Left renal pelvis (tissue), 4 donors: ENCODE measurements at places on chromosomes 2 and 18. TPM values are rescaled to one million over a fixed set of nuclear protein-coding genes. Genes with fewer than 3 reads are reported as not detected.
A peak's percentile ranks its signal among the peaks of the same experiment; 100 is the strongest.

GRCh38 chr18:9846162-9846925, 39.4 kb upstream of the TXNDC2 start:
- DNase-seq = no peak

APCDD1 gene
- polyA plus RNA-seq = 105 TPM

EPHA4 gene
- polyA plus RNA-seq = 55.3 TPM

DNA sequence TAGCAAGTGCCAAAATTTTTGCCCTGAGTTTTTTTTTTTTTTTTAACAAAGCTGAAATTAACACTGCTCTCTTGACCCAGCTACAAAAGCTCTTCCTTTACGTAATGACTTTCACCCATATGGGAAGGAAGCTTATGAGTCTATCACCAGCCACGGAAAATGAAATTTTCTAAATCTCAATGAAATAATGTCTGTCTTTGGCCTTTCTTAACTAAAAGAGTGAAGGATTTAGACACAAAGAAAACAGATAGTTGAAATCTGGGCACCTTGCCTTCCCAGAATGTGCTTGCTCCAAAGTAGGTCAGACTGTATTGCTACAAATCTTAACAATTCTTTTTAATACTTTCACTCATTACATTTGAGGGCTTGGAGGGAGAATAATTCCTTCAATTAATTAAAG, 180.8 kb upstream of the MGAT5 start:
- no peak for DNase-seq

- peak; percentile 10 for DNase-seq
Measured at GRCh38 chr2:179410552-179411356, 146.1 kb upstream of the SESTD1 start.

DNA sequence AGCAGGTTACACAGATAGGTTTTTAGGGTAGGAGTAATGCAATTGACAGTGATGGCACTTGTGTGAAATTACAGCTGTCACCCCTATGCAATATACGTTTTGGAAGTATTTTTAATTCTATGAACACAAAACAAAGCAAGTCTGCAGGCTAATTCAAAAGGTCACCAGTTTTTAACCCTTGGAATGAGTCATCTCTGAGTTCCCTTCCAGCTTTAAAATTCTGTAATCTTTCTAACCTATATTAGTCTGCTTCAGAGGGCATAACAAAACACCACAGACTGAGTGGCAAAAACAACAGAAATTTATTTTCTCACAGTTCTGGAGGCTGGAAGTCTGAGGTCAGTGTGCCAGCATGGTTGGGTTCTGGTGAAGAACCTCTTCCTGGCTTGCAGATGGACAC, 596.9 kb upstream of the HNMT start:
- DNase-seq = no peak

MAPK4 gene
- polyA plus RNA-seq = 1.7 TPM

ANKRD30B gene
- 0.15 TPM for polyA plus RNA-seq

VIL1 gene
- polyA plus RNA-seq = 15.3 TPM

TUBA4A gene
- 33.5 TPM for polyA plus RNA-seq

DNA sequence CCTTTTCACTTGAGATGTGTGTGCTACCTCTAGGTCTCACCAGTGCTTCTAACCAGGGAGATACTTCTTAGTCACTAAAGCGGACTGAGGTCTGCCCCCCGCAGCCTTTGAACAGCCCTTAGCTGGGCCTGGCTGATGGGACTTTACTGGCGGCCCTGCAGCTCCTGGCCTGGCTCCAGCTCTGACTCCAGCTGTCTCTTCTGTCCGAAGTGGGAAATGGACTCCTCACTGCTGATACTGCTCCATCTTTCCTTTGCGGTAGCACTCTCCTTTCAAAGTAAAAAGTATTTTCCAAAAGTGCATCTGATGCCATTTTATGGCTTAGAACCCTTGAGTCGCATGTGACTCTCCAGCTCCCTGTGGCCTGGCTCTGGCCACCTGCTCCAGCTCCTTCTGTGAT, 64.5 kb downstream of the ATP9B start:
- DNase-seq = no peak

RBM45 gene
- polyA plus RNA-seq = 20.7 TPM

DNA sequence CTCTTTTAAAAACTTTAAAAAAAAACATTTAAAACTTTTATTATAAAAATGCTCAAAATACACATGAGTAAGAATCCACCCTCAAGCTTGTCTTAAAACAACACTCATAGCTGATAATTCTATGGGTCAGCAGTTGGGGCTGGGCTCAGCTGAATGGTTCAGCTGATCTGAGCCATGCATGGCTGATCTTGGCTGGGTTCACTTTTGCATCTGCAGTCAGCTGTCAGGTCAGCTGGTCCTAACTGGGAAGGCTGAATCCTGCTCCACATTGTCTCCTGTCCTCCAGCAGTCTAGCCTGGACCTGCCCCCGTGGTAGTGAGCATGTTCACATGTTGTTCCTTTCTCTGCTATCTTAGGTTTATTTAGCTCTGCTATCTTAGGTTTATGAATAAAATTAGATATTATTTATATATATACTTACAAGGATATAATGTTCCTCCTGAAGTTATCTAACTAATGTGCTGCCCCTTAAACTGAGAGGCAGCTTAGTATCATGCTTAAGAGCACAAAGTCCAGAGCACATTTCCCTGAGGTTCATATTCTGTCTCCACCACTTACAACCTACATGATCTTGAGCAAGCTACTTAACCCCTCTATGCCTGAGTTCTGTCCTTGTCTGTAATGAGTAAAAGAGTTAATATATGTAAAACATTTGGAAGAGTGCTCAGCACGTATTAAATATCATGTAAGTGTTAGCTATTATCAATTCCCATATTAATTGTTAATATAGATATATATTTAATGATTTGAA, 309.4 kb downstream of the PTPRM start:
- no peak for DNase-seq

DNA sequence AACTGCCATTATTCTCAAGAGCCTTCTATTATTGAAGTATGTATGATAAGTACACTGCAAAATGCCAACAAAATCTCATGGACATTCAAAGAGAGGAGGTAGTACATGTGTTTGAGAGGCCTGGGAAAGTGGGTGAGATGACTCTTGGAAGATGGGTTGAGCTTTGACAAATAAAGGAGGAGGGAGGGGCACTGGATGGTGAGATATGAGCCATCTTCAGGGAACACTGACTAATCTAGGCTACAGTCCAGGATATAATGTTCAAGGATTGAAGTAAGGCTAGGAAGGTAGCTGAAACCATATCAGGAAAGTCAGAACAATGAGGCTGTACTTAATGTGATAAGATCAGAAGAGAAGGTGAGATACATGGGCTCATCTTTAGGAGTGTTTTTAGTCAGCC, 559.7 kb downstream of the ZEB2 start:
- DNase-seq = no peak

FSHR gene
- not detected for polyA plus RNA-seq

GRCh38 chr2:234457421-234457820, 39.5 kb downstream of the ARL4C start:
- no peak for DNase-seq

GRCh38 chr2:1662606-1663180, 81.6 kb downstream of the PXDN start:
- DNase-seq = no peak

DNA sequence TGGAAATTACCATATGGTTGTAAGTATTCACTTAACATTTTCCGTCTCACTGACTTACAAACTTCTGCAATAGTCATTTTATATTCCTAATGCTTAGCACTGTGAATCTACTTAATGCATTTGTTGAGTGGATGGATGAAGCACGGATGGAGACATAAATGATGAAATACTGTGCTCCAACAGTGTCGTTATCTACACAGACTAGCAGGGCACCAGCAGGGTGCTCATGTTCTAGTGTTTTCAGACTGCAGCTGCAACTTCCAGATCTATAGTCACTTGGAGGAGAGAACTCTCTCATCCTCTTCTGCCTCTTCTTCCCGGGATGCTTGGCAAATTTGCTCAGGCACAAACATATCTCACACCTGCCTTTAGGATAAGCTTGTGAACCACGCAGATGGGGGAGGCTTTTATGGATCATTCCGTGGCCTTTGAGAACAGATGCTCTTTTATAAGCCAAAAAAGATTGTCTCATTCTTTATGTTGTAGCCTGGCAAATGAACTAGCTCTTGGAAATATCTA, 797.7 kb downstream of the MBD2 start:
- no peak for DNase-seq

LIPT1 gene
- 13.9 TPM for polyA plus RNA-seq

SERPINB2 gene
- not detected for polyA plus RNA-seq

DNA sequence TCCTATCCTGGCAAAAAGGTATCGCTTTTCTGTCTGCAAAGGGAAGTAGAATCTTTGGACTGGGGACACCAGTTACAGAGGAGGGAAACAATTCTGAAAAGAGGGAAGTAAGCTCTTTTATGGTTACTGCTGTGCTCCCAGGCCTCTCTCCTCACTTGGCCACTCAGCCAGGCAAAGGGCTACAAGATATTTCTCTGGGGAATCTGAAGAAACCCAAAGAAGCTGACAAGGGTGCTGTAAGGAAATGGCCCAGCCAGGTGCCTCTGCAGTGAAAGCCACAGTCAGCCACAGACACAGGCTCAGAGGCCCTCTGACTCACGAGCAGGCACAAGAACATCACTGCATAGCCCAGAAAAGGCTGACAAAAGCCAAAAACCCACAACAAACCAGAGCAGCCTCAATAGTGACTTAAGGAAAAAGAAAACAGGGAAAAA, 5.8 kb downstream of the HDLBP start:
- no peak for DNase-seq

DNA sequence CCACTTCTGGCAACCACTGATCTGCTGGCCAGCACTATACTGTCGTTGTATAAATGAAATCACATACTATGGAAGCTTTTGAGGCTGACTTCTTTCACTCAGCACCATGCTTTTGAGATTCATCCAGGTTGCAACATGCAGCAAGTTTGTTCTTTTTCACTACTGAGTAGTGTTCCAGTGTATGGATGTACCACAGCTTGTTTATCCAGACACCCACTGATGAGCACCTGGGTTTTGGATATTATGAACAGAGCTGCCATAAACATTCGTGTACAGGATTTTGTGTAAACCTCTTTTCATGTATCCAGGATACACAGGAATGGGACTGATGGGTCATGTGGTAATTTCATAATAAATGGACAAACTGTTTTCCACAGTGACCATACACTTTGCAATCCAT, 10.7 kb downstream of the ERCC3 start:
- DNase-seq = no peak

GRCh38 chr2:63041592-63041991, 9.0 kb upstream of the OTX1 start:
- DNase-seq = no peak

GRCh38 chr2:55771612-55772011, 78.0 kb upstream of the PNPT1 start:
- DNase-seq = peak; percentile 14

DNA sequence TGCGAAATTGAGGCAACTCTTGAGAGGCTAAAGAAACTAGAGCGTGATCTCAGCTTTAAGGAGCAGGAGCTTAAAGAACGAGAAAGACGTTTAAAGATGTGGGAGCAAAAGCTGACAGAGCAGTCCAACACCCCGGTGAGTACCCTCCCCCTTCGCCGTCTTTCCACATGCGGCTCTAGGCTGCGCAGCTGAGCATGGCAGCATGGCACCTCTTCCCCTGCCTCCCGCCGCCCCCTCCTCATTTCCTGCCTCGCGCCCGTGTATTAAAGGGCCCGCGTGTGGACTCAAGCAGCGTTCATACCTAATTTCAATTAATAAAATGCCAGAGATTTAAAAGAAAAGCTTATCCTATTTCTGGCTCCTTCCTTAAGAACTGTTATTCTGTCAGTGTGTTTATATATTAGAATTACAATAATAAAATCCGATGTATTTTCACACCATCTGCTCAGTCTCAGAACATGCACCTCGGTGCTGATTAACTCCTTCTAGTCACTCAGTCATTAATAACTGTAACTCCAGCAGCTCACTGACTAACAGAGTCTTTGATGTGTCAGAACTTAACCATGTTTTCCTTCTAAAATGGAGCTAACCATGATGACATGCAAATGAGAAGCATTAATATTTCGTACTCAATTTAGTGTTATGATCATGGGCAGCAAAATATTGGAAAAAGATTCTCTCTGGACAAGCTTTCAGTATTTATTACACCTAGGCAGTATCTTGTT, 137.4 kb upstream of the CDCA7 start:
- DNase-seq = no peak

LAMA1 gene
- polyA plus RNA-seq = 2.0 TPM

DNA sequence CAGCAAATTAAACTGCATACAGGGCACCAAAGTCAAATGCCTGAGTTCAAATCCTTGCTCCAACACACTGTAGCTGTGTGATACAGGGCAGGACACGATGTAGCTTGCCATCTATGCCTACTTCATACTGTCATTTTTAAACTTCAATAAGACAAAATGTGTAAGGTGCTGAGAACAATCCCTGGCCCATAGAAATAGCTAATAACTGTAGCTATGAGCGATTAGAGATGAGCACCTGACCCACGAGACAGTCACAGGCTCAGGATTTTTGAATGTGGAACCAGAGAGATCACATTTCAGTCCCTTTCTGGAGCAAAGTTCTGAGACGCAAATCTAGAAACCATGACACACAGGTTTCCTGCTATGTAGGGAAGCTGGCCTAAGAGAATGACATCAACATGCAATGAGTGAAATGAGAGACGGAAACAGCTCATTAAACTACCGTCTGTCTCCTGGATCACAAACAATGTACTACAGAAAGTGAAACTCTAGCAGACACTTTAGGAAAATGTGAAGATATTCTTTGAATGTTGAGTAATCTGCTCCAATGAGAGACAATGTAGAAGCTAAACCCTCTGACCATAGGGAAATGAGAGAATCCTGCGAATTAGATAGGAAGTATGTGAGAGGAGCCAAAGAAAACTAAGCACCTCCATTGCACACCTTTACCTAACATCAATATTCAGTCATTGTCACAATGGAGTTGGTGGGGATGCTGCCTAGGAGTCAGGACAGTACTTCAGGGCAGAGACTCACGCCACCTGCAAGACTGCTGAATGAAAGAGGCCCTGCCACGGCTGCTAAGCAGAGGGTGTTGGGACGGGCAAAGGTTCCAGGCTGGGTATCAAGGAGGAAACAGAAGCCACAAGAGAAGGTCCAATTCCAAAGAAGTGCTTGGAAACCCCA, 25.5 kb downstream of the B4GALT6 start:
- DNase-seq = peak; percentile 15

POTEC gene
- not detected for polyA plus RNA-seq
